ENCODE measurements at places on chromosomes 5 and 9. TPM values are rescaled to one million over a fixed set of nuclear protein-coding genes. Genes with fewer than 3 reads are reported as not detected.

- no peaks in the 10 kb centered on the region for H3K4me1 ChIP-seq
- H3K27me3 ChIP-seq = no peaks in the 10 kb centered on the region
- no peak overlapping the region for H3K27ac ChIP-seq
- no peaks in the 10 kb centered on the region for H3K36me3 ChIP-seq
- DNase-seq = no peak
- no peak overlapping the region for H3K4me3 ChIP-seq
Observed at GRCh38 chr5:175214152-175214551, 229.8 kb downstream of the DRD1 start.

- H3K27ac ChIP-seq = no peak overlapping the region
- no peak overlapping the region for H3K4me3 ChIP-seq
- DNase-seq = peak; percentile 84
- no peaks in the 10 kb centered on the region for H3K4me1 ChIP-seq
Observed at GRCh38 chr5:129771058-129771838, 23.4 kb downstream of the MINAR2 start.

GRCh38 chr5:129724222-129724621 lies 23.7 kb upstream of the MINAR2 start:
- H3K27me3 ChIP-seq = no peaks in the 10 kb centered on the region
- no peak for DNase-seq
- H3K27ac ChIP-seq = no peak overlapping the region
- no peak overlapping the region for H3K4me3 ChIP-seq
- no peaks in the 10 kb centered on the region for H3K36me3 ChIP-seq

MED10 gene
- total RNA-seq = 13.1 TPM

DDX4 gene
- not detected for total RNA-seq

PRDM9 gene
- not detected for total RNA-seq

IL13 gene
- total RNA-seq = not detected

PCDHGA10 gene
- 8.5 TPM for total RNA-seq

RNF180 gene
- 0.29 TPM for total RNA-seq

CAMK2A gene
- not detected for total RNA-seq

C9 gene
- not detected for total RNA-seq

Data from Karpas-422 (cell line).